Activated gamma-delta T cell treated with Interleukin-2 at 50 U/mL for 16 hours (primary cell): ENCODE measurements at places on chromosomes 3 and 15.

DNA sequence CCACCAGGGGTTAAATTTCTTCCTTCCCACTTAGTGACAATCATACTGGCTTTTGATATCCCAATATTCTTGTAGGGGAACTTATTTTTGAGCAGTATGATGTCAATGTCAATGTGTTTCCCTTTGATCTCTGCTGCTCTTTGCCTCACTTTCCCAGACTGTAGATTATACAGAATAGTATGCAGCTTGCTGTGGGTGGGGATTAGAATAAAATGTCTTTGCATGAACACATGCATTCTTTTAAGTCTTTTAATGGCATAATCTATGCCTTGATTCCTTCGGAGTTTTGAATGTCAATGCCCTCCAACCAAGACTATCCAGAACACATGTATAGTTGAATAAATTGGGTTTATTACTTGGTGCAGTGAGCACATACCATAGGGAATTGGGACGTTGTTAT is 125.5 kb downstream of the IL20RB start:
- DNase-seq: no peak

- no peak for DNase-seq
These were observed 136.6 kb downstream of the DUT start for GRCh38 chr15:48467801-48468200.

- no peak for DNase-seq
These were observed 880 bp upstream of the ARMC8 start for GRCh38 chr3:138186221-138186620.

- no peak for DNase-seq
These were observed 267.3 kb downstream of the UACA start for GRCh38 chr15:70495991-70496599.

DNA sequence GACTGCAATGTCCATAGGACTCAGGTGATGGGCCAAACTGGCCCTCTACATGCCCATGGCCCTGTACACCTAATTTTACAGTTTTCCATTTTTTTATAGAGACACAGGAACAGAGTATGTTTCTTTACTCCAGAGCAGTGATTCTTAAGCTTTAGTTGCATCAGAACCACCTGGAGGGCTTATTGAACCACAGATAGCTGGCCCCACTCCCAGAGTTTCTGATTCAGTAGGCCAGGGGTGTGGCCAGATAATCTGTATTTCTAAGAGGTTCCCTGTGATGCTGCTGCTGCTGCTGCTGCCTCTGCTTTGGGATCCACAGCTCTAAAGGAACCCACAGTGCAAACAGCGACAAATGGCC is 5.1 kb downstream of the RBP1 start:
- no peak for DNase-seq

GRCh38 chr15:101063212-101063611 is 144.1 kb downstream of the LRRK1 start:
- DNase-seq: no peak

GRCh38 chr15:67618297-67618696 is 75.8 kb downstream of the MAP2K5 start:
- no peak for DNase-seq

GRCh38 chr15:96326328-96327154 is 4.0 kb upstream of the NR2F2 start:
- no peak for DNase-seq

DNA sequence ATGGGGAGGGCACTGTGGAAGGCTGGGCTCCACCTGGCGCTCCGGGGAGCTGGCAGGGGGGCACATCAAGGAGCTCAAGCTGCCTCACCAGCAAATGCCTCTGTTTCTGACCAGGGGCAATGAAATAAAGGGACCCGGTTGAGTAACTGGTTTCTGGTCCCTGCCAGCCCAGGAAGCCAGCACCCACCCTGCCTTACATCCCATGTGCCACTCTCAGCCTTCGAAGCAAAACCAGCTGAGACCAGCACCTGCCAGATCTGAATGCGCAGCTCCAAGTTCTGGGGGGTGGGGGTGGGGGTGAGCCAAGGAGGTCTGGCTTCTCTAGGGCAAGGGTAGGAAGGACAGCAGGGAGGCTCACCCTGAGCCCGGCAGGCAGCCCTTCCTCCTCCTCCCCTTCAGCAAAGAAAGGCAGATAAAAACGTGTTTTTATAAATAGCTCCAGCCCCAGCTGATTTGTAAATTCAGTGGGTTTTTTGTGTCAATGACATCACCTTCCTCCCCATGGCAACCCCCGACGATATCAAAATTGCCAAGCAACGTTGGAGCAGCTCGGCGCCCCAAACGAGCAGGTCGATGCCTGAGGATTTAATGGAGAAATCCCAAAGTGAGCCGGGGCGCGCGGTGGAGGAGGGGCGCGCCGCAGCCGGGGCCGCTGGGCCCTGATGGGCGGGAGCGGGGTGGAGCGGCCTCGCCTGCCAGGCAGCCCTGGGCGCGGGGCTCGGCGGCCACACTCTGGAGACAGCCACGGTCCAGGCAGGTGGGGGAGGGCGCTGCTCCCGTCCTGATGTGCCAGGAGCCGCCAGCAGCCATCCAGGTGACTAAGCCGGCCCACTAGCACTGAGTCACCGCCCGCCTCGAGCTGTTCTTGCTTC is at the start of gene PAK6:
Gene PAK6 (plus strand): TSS at position 532 of the 872 bp plus-strand sequence. CDS start 25,723 bp downstream, outside the sequence.
- no peak for DNase-seq

DNA sequence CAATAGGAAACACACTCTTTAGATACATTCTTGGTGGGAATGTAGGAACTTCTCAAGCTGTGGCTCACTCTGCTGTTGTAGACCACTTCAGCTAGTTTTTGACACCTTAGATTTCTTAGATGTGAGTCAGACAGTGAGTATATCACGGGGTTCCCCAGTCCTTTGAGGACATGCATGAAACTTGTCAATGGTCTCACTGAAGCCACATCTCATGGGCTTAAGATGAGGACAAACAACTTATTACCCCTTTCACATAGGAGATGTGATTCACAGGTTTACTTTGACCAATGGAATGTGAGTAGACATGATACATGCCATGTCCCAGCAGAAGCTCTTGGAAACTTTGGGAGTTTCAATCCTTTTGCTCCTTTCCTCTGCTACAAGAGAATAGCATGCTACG is 325.5 kb downstream of the CHST2 start:
- DNase-seq: no peak

DNA sequence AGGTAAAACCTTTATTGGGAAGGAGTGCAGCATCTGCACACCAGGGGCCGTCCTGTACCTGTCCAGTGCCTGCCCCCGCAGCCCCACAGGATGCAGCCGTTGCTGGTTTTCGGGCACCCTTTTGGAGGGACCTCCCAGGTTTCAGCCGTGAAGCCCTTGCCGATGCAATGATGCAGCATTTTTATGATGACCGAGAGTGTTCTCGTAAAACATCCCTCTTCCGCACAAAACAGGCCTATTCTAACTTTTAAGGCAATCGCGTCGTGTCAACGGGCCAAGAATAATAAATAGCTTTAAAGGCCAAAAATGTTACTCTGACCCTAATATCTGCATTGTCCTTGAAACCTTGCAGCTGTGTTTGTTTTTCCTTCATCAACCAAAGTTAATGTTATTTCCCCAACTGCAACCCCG is 126.1 kb downstream of the LRRK1 start:
- no peak for DNase-seq

DNA sequence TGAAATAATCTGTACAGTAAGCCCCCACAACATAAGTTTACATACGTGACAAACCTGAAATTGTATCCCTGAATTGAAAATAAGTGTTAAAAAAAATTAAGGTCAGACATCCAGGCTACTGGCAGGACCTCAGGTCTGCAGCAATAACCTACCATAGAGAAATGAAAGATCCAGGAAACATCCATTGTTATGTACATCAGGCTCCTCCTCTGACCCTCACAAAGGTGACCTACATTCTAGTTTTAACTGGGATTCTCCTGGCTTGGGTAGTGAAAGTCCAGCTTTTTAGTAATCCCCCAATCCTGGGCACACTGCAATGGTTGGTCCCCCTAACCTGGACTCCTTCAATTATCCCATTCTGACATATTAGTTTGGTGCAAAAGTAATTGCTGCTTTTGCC is 749.6 kb upstream of the LMCD1 start:
- DNase-seq: no peak

- peak; percentile 62 for DNase-seq
These were observed 649 bp downstream of the C15orf40 start for GRCh38 chr15:83010709-83011270.

GRCh38 chr3:79199966-79200365 is 567.8 kb downstream of the ROBO1 start:
- no peak for DNase-seq
